ENCODE measurements at places on chromosomes 3 and 15. TPM values are rescaled to one million over a fixed set of nuclear protein-coding genes. Genes with fewer than 3 reads are reported as not detected.

DNA sequence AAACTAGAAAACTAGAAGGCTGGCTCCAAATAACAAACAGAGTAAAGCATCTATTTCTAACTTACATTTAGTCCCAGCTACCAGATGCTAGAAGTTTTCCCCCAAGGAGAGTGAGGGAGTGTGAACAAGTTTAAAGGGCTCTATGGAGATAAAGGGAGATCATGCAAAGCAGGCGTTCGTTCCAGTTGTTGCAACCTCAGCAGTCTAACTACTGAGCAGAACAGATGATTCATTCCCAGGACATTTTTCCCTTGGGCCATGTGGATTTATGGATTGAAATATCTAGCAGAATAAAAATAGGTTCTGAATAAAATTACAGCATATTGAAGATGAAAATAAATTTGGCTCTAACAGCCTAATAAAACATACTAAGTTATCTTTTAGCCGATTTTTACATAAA lies 154.8 kb upstream of the TTC14 start:
- DNase-seq, result no peak

Gene STARD5
- total RNA-seq, result 2.2 TPM

Gene MYL3
- total RNA-seq, result 2,390 TPM

Gene BBX
- total RNA-seq, result 63.5 TPM

DNA sequence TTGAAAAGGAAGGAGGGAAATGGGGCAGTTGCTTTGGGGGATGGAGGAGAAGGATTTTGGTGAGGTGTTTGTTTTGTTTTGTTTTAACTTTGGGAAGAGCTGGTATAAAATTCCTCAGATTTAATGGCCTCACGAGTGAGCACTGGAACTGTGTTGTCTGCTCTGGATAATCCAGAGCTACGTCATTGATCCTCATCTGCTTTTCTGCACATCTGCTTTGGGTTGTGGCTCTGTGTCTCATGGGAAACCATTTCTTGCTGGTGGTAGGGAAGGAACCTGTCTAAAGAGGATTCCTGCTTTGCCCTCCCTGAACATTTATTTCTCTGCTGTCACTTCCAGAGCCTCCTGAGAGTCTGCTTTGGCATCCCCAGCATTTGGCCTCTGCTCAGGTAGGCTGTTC lies 3.1 kb downstream of the SNRK start:
- no peak for DNase-seq

Gene ALDH1A2
- 6.6 TPM for total RNA-seq

GRCh38 chr3:159907828-159908227 lies 80.8 kb upstream of the IL12A start:
- DNase-seq, result peak; percentile 32

DNA sequence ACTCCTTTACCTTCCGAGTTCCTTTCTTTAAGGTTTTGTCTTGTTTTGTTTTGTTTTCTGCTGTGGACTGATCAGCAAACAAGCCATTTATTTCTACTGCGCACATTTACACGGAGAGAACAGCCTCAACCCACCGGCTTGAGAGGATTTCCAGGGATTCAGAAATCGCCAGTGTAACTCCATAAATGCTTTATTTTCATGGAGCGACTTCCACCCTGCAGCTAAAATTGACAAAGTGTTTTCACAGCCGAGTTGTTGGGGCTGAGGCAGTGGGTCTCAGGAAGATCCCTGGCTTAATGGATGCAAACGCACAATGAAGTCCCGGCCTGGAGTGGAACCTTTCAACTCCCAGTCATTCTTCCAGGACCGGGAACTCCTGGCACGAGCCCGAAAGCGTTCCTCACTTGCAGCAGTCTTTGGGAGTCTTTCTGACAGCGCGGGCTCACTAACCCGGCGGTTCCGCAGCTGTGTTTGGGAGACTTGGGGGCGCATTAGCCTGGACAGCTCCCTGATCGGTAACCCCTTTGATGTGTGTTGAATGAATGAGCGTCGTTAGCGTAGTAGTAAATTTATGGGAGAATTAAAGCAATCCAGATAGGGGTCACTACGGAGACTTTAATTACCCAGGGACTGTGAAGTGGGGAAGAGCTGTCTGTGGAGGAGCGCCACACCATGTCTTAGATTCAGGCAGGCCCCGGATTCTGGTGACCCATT lies 785 bp upstream of the MYRIP start:
- peak; percentile 30 for DNase-seq

GRCh38 chr15:25368850-25369249 lies 70.0 kb downstream of the UBE3A start:
- DNase-seq, result no peak

GRCh38 chr3:42190701-42191442 lies 75.1 kb downstream of the CCK start:
- peak; percentile 72 for DNase-seq

Measured in cardiac muscle cell (in vitro differentiated cells and primary cell).